Left renal cortex interstitium (tissue), 4 donors: ENCODE measurements at places on chromosomes 13 and 19. TPM values are rescaled to one million over a fixed set of nuclear protein-coding genes. Genes with fewer than 3 reads are reported as not detected.

The ZNF223 gene
- polyA plus RNA-seq: 13.3 TPM

The OR7G2 gene
- 0.05 TPM for polyA plus RNA-seq

The ANGPTL4 gene
- 3.6 TPM for polyA plus RNA-seq

The NLRP7 gene
- polyA plus RNA-seq: 0.09 TPM

The ZNF100 gene
- 19.2 TPM for polyA plus RNA-seq

The CFAP97D2 gene
- polyA plus RNA-seq: 9.4 TPM

The KIR2DL1 gene
- polyA plus RNA-seq: not detected

The FCAR gene
- polyA plus RNA-seq: 0.73 TPM

The CBARP gene
- 2.5 TPM for polyA plus RNA-seq

The HDGFL2 gene
- 82.2 TPM for polyA plus RNA-seq

GRCh38 chr19:5484398-5485285 lies 29.4 kb downstream of the ZNRF4 start:
- no peak for DNase-seq

DNA sequence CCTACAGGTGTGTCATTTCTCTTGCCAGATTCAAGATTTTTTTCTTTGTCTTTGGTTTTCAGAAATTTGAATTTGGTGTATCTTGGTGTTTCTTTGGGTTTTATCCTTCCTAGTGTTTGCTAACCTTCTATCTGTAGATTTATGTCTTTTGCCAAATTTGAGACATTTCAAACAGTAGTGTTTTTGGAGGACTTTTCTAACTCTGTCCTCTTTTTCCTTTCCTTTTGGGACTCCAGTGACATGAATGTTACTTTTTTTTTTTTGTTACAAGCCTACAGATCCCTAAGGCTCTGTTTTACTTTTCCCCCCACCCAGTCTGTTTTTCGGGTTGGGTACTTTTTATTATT lies 58.8 kb downstream of the ZMYM2 start:
- DNase-seq: no peak

DNA sequence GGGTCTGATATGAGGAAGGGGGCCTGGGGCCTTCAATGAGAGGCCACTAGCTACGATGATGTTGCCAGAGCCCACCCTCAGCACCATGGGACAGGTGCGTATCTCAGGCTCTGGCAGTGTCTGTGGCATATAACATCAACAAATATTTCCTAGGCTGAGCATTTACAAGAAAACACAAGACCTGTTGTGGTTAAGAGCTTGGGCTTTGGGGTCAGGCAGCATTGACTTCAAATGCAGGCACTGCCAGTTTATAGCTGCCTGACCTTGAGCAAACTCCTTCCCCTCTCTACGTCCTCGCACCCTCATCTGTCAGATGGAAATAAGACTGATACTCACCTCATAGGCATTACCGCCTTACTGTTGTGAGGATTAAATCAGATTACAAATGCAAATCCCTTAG lies 156.0 kb downstream of the KATNAL1 start:
- DNase-seq: no peak

GRCh38 chr19:49150944-49151243 lies 4.3 kb downstream of the HRC start:
- no peak for DNase-seq

DNA sequence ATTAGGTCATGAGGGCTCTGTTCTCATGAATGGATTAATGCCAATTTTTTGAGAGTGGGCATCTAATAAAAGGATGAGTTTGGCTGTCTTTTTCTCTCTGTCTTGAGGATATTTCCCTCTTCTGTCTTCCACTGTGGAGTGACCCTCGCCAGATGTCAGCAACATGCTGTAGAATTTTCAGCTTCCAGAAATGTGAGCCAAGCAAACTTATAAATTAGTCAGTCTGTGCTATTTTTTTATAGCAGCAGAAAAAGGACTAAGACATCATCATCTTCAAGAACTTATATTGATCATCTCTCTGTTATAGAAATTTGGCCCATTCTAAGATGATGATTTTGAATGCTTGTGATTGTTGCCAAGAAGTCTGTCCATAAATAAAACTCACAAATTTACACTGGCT lies 431.4 kb downstream of the FGF9 start:
- DNase-seq: no peak

DNA sequence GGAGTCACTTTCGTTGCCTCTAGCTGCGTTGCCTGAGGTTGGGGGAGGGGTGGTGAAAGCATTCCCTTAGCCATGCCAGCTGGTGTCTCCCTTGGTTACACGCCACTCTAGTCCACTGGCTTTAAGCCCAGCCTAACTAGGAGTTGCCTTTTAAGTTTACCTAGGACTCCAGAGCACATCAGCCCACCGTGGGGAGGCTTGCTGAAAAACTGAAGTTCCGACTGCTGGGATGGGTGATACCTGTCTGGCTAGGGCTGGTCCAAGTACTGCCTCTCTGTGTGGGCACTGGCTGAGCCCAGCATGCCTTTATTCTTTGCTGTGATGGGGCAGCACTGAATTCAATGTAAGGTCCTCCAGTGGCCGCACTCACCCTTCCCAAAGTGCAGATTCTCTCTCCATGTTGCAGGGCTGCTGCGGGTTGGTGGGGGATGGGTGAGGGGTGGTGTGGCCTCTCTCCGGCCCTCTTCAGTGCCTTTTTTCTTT lies 11.8 kb upstream of the CEACAM1 start:
- no peak for DNase-seq

GRCh38 chr19:31952693-31953092 lies 392.7 kb upstream of the ZNF507 start:
- DNase-seq: no peak

DNA sequence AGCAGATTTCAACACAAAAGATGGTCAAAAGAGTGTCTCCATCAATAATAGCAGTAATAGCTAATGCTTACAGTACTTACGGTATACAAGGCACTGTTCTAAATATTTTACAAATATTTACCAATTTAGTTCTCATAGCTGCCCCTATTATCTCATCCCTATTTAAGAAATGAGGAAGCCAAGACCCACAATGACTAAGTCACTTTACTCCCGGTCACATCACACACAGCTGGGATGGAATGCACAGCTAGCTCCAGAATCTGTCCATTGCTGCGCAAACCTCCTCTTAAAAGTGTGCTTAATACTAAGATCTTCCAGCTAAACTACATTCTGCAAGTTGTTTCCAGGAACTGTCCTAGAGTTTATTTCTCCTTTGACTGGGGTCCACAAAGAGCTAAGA lies 63.4 kb downstream of the RAP2A start:
- no peak for DNase-seq
